ENCODE measurements at places on chromosomes 4 and X.
A peak's percentile ranks its signal among the peaks of the same experiment; 100 is the strongest.

DNA sequence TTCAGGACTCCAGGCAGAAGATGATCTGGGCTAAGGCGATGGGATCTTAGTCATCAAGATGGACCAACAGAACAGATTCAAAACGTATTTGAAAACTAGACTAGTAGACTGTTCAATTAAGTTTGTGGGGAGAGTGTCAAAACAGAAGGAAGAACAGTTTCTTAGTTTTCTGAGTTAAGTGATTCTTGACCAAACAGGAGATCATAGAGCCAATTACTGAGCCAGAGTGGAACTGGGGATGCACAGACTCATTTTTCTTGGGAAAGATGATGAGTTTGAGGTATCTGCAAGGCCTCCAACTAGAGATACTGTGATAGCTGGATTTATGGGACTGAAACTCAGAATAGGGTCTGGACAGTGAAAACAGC, 119.5 kb downstream of the REELD1 start:
- no peak for DNase-seq

DNA sequence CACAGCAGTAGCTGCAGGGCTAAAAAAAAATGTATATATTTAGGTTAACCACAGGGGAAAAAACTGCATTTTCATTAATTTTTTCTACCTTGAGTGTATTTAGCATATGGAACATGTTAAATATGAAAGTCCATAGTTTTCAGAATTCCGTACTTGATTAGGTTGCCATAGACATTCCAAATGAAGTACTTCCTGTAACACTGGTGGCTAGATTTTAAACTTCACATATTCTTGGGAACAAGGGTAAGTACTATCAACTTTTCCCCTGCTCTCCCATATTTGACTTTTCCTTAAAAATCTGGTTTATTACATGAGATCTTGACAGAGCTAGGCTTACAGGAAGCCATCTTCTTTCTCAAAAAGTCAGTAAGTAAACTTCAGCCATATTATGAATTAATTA, 9.8 kb downstream of the SLC7A11 start:
- no peak for DNase-seq

GRCh38 chr4:85762529-85762871, 287.6 kb downstream of the ARHGAP24 start:
- DNase-seq = no peak

GRCh38 chr4:150207871-150208270, 129.6 kb downstream of the DCLK2 start:
- no peak for DNase-seq

DNA sequence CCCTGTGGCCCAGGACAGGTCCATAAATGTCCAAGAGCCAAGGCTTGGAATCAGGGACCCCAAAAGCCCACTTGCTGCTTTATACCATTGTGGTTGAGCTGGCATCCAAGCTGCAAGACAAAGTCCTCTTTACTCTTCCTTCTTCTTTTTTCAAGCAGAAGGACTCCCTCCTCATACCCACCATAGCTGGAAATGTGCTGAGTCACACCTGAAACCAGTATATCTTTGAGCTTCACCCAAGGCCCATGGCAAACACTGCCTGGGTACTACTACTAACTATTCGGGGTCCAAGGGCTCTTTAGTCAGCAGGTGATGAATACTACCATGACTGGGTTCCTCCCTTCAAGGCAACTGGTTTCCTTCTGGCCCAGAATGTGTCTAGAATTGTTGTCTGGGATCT, 37.3 kb upstream of the NMU start:
- no peak for DNase-seq

- DNase-seq = no peak
Measured at GRCh38 chr4:7430965-7431695, 3.6 kb downstream of the PSAPL1 start.

GRCh38 chr4:156559346-156559745, 412.3 kb downstream of the PDGFC start:
- DNase-seq = no peak

DNA sequence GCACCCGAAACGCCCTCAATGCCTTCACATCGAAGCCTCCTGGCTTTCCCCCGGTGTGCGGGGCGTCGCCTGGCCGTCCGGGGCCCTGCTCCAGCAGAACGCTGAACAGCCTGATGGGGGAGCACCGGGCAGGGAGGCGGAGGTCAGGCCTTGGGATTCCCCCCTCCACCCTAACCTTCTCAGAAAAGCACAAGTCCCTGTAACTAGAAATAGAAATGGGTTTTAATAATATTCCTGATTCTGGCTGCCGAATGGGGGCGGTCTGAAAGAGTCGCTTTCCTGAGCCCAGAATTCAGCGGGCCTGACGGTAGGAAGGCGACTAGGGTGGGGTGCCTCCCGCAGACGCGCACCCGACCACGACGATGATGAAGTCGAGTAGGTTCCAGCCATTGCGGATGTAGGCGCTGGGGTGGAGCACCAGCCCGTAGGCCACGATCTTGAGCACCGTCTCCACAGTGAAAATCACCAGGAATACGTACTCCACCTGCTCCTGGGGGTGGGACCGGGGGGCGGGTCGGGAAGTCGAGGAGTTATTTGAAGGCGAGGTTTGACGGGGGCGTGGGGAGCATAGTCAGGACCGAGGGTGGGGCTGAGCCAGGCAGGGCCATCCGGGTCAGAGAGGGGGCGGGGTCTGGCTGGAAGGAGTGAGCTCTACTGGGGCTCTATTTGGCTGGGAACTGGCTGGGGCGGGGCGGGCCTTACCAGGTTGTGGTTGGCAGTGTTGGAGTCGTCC, 2.5 kb downstream of the CACNA1F start:
- DNase-seq = peak; percentile 27

DNA sequence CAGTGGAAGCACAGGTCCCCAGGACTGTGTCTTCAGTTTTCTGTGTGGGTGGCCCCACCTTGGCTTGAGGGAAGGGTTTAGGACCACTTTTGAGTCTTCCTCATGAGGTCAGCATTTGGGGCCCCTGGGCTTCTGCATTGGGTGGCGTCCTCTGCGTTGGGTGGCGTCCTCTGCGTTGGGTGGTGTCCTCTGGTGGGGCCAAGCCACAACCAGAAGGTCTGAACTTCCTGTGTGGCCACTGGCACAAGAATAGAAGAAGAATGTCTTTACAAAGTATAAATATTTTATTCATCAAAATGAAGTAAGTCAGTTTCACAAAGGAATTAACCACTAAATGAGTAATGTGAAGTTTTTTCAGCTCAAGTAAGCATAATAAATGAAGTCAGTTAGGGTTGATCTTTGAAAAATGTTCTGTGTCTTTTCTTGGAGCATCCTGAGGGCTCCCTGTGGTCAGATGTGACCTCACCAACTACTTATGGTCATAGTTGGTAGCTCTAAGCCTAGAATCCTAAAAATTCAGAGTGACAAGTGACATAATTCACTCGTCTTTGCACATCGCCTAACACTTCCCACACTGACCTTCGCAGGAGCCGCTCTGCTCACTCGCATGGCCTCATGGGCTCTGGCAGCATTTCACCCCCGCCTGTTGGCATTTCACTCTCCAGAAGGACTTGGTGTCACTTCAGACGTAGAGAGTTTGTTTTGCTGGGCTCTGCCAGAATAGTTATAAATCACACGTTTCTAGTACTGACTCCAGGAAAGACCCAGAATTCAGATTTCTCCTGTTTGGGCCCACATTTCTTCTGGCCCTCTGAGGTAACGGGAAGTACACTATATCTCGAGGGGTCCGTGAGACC, 39.0 kb upstream of the HGFAC start:
- no peak for DNase-seq

All from MM.1S (cell line).